ENCODE measurements at places on chromosomes 16 and 17. TPM values are rescaled to one million over a fixed set of nuclear protein-coding genes. Genes with fewer than 3 reads are reported as not detected.

COL1A1 gene
- total RNA-seq: 4,880 TPM

SUZ12 gene
- total RNA-seq: 42.4 TPM

CNGB1 gene
- not detected for total RNA-seq

SAMD14 gene
- total RNA-seq: 11.3 TPM

CDRT15L2 gene
- not detected for total RNA-seq

DNA sequence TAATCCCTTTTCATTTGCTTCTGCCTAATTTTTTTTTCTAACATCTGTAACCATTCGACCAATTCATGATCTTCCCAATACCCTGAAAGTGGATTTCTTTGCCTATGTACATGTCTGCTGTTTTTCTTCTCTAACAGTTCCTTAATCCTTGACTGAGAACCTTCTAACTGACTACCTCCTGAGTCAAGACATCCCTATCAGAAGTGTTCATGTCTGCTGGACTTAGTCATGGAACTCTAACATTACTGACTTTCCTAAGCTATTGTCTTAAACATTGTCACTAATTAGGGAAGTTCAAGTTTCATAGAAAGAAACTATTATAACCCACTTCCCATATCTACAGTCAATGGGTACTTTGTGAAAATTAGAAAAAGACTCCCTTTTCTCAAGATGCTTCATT lies 52.4 kb upstream of the IRX5 start:
- no peaks in the 10 kb centered on the region for H3K27me3 ChIP-seq
- no peak overlapping the region for H3K4me3 ChIP-seq
- H3K4me1 ChIP-seq: no peaks in the 10 kb centered on the region
- no peaks in the 10 kb centered on the region for H3K36me3 ChIP-seq
- DNase-seq: no peak

DNA sequence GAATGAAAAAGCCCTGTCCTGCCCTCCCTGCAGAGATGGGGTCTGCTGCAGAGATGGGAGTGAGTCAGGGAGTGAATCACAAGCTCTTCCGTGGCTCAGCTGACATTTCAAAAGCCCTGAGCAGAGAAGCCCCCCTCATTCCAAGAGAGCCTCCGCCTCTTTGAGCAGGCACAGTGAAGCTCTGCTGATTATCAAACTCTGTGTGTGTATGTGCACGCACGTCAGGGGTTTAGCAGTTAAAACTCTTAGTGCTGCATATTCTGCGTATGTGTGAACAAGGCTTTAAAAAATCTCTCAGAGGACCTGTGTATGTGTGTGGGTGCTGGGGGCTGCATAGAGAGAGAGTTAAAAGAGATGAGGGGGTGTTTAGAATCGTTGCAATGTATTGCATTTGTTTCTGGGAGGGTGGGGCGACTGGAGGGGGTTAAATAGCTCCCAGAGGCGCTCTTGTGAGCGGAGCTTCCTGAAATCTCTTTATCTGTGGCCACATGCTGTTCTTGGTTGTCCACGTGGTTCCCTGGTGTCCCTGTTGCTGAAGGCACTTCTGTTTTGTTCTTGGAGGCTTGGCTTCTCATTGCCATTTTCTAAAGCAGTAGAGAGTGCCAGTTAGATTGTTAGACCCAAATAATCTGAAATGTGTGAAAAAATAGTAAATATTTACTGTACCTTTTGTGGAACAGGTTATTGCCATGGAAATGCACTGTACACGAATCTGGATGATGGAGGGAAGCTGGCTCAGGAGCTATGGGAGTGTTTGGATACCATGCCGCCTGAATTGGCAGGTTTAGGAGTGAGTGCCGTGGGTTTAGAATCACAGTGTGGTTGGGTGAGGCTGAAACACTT lies 116.6 kb downstream of the PRKCB start:
- no peaks in the 10 kb centered on the region for H3K36me3 ChIP-seq
- no peaks in the 10 kb centered on the region for H3K4me1 ChIP-seq
- no peaks in the 10 kb centered on the region for H3K27me3 ChIP-seq
- H3K4me3 ChIP-seq: no peak overlapping the region

DNA sequence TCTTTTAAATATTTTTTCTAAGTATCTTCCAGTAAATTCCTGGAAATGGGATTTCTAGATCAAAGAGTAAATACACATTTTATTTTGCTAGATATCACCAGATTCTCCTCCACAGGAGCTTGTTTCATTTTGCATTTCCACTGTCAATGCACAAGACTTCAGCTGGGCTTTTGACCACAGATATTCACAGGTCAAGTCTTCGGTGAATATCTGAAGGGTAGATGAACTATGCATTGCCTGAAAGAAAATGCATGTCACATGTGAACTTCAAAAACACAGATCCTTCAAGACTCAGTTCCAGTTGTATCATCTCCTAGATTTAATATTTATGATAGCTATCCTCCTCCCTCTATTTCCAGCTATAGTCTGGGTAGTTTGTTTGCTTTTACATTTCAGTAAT lies 963.6 kb upstream of the GOT2 start:
- H3K4me1 ChIP-seq: no peaks in the 10 kb centered on the region
- no peak overlapping the region for H3K27ac ChIP-seq
- no peak overlapping the region for H3K4me3 ChIP-seq
- no peaks in the 10 kb centered on the region for H3K27me3 ChIP-seq

DNA sequence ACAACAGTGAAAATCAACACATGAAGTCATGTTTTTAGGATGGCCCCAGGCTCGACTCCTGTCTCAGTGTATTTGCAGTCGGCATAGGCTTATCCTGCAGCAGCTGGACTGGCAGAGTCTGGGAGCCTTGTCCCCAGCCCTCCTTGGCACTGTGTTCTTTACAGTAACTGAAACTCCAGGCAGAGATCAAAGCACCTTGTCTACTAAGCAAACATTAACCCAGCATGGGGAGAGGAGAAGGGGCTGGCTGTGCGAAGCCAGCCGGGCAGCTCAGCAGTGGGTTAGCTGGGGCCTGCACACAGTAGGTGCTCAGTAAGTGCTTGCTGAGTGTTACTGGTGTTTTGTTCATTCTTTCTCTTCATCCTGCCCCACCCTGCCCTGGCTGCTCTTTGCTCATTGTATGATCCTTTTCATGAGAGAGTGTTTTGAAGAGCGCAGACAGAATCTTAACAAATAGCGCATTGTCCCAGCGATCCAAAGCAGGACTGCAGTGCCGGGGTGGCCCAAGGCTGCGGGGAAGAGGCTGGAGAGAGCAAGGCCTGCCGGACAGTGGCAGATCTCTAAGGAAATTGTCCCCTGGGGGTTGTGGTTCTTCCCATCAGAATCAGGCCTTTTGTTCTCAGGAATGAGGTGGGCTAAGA lies 23.5 kb upstream of the ITGB4 start:
- H3K27ac ChIP-seq: no peak overlapping the region
- DNase-seq: no peak
- no peaks in the 10 kb centered on the region for H3K36me3 ChIP-seq
- H3K4me3 ChIP-seq: no peak overlapping the region
- H3K27me3 ChIP-seq: no peaks in the 10 kb centered on the region

DNA sequence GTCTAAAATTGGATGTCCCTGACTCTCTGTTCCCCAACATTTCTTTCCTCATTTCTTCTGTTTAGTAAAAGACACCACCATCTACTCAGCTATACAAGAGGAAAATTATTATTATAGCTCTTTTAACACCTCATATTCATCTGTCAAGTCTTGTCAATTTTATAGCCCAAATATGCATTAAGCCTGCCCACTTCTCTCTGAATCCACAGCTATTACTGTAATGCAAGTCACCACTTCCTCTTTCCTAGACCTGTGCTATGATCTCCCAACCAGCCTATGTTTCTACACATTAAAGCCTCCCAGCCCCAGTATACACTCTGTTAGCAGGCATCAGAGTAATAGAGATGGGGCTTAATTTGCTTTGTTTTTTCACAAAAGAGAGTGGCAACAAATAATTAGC lies 252.9 kb downstream of the GRIN2A start:
- H3K27ac ChIP-seq: no peak overlapping the region
- no peak overlapping the region for H3K4me3 ChIP-seq
- DNase-seq: no peak
- H3K4me1 ChIP-seq: no peaks in the 10 kb centered on the region

DNA sequence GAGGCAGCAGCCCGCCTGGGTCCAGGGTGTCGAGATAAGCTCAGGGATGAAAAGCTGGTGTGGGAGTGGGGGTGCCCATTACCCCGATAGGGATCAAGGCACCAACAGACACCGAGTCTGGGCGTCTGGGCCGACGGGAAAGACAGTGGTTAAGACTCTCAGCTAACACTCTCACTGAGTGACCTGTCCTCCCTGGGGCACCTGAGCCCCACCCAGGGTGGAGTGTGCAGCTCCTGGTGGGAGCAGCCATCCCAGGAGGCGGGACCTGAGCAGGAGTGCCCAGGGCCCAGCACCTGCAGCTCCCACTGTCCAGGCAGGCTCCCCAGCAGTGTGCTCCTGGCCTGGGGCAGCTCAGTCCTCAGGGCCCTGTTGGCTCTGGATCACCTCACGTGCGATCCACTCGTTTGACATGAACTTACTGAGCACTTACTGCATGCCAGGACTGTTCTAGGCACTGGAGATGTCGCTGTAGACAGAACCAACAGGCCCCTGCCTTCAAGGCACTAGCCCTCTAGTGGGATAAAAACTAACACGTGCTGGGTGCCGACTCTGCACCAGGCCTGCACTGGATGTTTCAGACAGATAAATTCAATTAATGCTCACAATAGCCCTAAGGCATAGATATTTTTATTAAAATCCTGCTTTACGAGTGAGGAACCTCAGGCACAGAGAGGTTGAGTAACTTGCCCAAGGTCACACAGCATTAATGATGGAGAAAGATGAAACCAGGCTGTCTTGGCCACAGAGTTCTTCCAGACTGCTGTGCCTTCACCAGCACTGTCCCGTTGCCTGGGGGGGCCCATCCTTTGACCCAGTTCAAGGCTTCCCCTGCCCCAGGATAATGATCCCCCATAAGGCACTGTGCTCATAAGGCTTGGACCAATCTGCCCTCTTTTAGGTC lies 1.9 kb downstream of the EVPLL start:
- H3K4me3 ChIP-seq: no peak overlapping the region
- no peaks in the 10 kb centered on the region for H3K36me3 ChIP-seq
- peaks cover 5% of the 10 kb centered on the region for H3K4me1 ChIP-seq
- H3K27me3 ChIP-seq: no peaks in the 10 kb centered on the region
- no peak overlapping the region for H3K27ac ChIP-seq

DNA sequence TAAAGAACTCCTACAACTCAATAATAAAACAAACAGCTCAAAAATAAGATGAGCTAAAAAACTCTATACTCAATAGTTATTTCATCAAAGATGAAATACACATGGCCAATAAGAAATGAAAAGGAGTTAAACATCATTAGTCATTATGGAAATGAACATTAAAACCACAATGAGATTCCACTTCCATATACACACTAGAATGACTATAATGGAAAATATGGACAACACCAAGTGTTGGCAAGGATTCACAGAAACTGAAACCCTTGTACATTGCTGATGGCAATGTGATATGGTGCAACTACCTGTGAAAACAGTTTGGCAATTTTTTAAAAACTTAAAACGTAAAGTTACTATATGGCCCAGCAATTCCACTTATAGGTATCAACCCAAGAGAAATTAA lies 91.4 kb downstream of the GRIN2A start:
- no peak overlapping the region for H3K27ac ChIP-seq
- no peak for DNase-seq
- no peaks in the 10 kb centered on the region for H3K27me3 ChIP-seq
- no peaks in the 10 kb centered on the region for H3K36me3 ChIP-seq
- H3K4me1 ChIP-seq: no peaks in the 10 kb centered on the region

- no peak for DNase-seq
- H3K4me1 ChIP-seq: no peaks in the 10 kb centered on the region
- H3K27me3 ChIP-seq: no peaks in the 10 kb centered on the region
- H3K4me3 ChIP-seq: no peak overlapping the region
- H3K36me3 ChIP-seq: no peaks in the 10 kb centered on the region
Measured at GRCh38 chr16:59204589-59204988, 470.5 kb upstream of the GOT2 start.

GRCh38 chr17:16398270-16399267 lies 16.8 kb upstream of the TRPV2 start:
- no peaks in the 10 kb centered on the region for H3K27me3 ChIP-seq
- no peak overlapping the region for H3K4me3 ChIP-seq
- H3K27ac ChIP-seq: no peak overlapping the region
- no peaks in the 10 kb centered on the region for H3K4me1 ChIP-seq
- H3K36me3 ChIP-seq: no peaks in the 10 kb centered on the region

DNA sequence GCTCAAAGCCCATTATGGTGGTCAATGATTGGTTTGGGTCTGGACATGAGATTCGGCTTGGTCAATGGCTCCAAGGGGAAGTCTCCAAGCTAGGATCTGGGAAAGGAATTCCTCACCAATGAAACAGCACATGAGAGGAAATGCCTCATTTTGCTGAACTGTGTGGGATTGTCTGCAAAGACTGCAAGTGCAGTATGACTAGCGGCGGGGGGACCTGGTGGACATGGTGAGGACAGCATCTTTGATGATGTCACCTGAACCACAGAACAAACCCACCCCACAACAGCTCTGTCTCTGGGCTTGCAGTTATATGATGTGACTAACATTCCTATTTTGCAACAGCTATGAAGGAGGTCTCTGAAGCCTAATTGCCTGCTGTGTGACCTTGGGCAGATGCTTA lies 50.6 kb upstream of the NKD1 start:
- no peaks in the 10 kb centered on the region for H3K36me3 ChIP-seq
- no peak for DNase-seq
- H3K4me3 ChIP-seq: no peak overlapping the region
- H3K27ac ChIP-seq: no peak overlapping the region
- no peaks in the 10 kb centered on the region for H3K27me3 ChIP-seq

- H3K36me3 ChIP-seq: no peaks in the 10 kb centered on the region
- no peak for DNase-seq
- H3K27me3 ChIP-seq: no peaks in the 10 kb centered on the region
- H3K4me1 ChIP-seq: no peaks in the 10 kb centered on the region
- H3K4me3 ChIP-seq: no peak overlapping the region
- H3K27ac ChIP-seq: no peak overlapping the region
Measured at GRCh38 chr17:80008848-80009247, 26.8 kb downstream of the TBC1D16 start.

DNA sequence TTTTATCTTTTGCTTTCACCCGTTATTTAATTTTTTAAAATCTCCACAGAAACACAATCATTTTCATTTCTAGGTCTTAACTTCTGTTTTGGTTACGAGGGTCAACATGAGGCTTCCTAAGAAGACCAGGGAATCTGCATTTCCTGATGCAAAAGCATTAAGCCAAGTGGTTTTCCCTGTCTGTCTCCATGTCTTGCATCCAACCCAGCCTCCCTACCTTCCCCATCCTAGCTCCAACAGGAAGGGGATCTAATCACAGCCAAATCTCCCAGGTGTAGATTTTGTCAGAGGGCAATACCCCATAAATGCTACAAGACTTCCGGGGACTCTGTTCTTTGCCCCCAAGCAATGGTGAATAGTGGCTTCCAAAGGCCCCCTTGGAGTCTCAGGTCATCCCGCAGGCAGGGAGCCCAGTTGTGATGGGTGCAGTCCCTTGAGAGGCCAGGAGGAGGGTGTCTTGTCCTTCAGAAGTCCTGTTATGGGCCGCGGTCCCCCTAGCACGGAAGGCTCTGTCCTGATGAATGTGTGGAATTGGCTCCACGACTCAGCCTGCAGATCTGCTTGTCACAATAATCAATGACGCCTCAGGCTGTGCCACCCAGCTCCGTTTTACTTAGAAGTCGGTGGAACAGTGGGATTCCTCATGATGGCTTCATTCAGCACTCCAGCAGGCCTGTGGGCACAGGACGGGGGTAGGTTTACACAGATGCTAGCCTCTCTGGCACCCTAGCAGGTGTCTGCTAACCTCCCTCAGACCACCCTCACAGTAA lies 141.1 kb downstream of the RGS9 start:
- no peaks in the 10 kb centered on the region for H3K27me3 ChIP-seq
- H3K4me1 ChIP-seq: no peaks in the 10 kb centered on the region
- no peak overlapping the region for H3K27ac ChIP-seq
- no peaks in the 10 kb centered on the region for H3K36me3 ChIP-seq
